ENCODE measurements at places on chromosomes 6 and 20.

DNA sequence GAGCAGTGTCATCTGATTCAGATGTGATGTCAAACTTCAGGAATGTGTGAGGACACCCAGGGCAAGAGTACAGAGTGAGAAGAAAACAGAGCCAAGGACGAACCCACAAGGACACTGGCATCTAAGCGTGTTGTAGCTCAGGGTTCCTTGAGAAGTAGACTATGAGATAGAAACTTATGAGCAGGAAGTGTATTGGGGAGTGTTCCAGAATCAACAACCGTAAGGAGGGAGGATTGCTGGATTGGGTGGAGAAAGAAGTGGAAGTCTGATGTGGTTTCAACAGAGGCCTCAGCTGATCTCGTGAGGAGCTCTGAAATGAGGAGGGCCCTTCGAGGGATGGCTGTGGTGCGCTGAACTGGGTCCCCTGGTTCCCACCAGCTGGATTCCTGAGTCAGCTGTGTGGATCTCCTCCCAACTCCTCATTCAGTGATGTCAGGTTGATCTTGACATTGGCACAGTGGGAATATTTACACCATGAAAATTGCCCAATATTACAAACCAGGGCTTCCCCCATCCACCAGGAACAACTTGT lies 25.7 kb upstream of the IGF2R start:
- no peak for DNase-seq

DNA sequence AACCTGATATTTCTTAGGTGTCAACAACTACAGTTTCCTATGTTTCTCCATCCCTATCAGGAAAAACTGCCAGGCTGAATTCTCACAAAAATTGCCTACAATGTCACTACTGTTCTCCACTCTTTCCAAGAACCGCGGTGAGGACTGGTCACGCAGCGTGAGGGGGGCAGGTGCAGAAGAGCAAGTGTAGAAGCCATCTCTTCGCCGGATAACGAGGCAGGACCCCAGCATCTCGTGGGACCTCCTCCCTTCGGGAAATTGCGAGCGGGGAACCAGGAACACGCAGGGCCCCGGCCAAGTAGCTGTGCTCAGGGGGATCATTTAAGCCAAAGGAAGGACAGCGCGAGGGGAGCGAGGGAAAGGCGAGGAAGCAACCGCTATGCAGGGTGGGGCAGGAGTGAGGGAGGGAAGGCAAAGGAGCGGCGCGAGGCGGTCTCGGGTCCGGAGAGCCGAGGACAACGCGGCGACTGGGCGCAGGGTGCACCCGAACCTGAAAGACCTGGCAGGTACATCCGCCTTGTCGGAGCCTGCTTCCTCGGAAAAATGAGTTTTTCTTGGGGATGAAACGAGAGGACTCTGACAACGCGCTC lies 559 bp downstream of the APMAP start:
- no peak for DNase-seq

GRCh38 chr20:36599912-36600345 lies 5.7 kb upstream of the RAB5IF start:
- DNase-seq = no peak

GRCh38 chr6:112153926-112154607 lies 66.7 kb downstream of the FAM229B start:
- no peak for DNase-seq

DNA sequence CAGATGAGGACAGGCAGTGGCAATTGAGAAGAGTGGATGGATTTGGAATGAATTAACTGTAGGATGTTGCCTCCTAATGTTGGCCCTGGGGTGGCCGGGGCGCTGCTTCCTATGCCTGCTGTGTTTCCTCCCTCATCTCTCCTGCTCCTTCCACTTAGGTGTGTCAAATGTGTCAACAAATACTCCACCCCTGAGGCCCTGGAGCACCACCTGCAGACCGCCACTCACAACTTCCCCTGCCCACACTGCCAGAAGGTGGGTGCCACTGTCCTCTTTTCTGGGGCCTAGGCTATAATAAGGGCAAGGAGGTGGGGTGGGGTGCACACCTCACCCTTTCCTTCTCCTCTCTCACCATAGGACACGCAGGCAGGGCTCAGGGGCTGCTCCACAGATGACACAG lies 30.0 kb upstream of the CHMP4B start:
- no peak for DNase-seq
